ENCODE measurements at places on chromosomes 12 and 14.

GRCh38 chr12:124848621-124849380 lies 14.9 kb downstream of the SCARB1 start:
- DNase-seq: no peak

DNA sequence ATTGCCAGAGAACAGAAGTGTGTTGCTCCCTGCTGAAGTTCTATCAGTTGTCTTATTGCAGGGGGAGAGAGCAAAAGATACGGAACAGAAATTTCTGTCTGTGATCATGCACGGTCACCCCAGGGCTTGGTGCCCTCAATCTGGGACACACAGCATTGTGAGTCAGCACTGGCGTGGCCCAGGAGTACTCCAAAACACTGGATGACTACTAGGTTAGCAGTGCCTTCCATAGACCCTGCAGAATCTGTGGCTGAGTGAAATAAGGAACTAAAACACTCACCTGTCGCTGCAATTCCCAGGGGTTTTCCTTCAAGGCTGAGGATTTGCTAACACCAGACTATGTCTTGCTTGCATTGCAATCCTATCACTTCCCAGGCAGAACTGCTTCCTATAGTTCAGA lies 165.5 kb downstream of the ANO6 start:
- no peak for DNase-seq

DNA sequence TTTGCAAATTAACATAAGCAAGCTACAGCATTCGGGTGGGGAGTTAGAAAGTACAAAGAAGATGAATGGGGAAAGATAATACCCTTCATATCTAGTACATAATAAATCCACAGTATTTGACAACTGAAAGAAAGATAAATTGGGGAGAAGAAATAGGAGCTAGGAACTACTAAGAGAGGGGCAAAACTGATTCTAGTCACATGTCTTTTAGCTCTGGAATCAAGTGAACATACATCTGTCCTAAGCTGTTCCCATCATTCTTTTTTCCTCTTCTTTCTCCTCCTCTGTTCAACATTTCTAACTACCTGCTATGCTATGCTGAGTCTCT lies 15.3 kb upstream of the APOF start:
- no peak for DNase-seq

GRCh38 chr12:49662998-49663843 lies 39.9 kb downstream of the PRPF40B start:
- peak; percentile 75 for DNase-seq

DNA sequence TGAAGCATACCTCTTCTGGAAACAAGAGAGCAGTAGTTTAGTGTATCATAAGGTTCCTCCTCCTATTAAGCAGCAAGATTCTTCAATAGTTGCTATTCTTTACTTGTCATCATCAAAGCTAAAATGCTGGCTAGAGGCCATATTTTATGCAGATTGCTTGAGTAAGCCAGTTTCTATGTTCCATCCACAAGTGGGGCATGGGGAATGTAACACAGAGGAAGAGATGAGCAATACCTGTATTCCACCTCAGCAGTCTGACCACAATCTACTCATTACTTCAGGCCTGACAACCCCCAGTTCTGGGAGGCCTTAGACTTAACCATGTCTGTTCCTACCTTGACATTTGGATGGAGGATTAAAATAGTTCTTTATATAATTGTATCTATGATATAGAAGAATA lies 423.6 kb downstream of the BTG1 start:
- DNase-seq: peak; percentile 21

DNA sequence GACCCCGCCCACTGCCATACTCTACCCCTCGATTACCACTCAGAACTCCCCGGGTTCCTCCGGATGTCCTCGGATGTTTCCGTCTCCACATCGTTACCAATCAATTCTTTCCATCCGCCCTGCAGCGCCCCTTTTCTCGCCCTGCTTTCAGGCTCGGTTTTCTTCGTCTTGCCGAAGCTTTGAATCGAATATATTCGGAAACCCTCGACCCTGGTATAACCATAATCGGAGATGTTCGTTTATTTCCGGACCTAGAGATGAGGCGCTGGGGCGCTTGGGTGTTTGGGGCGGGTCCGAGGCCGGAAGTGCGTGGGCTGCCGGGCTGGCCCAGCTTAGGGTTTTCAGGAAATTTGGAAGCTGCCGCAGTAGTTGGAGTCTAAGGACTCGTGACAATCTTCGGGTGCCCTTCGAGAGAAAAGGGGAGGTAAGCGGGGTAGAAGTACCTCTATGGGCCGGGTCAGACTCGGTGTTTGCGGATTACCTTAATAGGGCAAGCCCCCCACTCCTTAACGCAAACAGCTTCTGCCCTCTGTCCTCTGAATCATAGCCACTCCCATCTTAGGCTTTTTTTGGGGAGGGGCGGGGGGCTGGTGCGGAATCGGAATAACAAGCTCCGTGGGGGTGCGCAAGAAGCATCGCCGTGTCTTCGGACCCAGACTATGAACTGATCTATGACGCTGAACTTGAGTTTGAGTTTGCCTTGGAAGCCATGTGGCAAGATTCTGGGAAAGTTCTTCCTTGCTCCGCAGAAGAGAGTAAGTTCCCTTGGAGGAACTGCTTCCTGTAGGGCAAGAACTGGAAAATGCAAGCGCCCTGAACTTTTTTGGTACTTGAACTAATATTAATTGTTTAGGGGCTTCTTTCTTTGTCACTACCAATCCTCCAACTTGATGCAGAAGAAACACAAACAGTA lies at the start of gene C14orf119:
TSS of gene C14orf119 (plus strand) at position 310 of the 913 bp plus-strand sequence. CDS start 2,154 bp downstream, outside the sequence.
- DNase-seq: peak; percentile 99

GRCh38 chr12:39606712-39607423 lies 12.7 kb downstream of the ABCD2 start:
- no peak for DNase-seq

DNA sequence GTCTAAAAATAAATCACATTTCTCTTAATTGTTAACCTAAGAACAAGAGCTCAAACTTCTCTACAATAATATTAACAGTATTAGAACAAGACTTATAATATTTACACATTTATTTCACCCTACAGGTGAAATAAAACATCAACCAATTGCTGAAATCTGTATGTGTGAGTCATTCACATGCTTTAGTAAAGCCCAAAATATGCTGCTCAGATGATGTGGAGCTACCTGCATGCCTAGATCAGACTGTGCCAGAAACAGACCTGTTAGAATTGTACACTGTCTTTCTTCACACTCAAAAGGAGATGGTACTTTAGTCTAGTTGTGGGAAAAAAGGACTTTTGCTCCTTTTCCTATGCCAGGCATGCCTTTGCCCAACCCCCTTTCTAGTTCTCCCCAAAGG lies 54.7 kb downstream of the RPS6KA5 start:
- no peak for DNase-seq

- no peak for DNase-seq
Observed at GRCh38 chr14:30596935-30597334, 25.2 kb upstream of the SCFD1 start.

GRCh38 chr12:97680751-97681150 lies 218.1 kb downstream of the RMST start:
- no peak for DNase-seq

- no peak for DNase-seq
Observed at GRCh38 chr12:101021911-101022388, 188.1 kb downstream of the SLC5A8 start.

GRCh38 chr12:69464428-69464827 lies 5.8 kb upstream of the FRS2 start:
- no peak for DNase-seq

Measured in stimulated activated CD4-positive, alpha-beta T cell treated with anti-CD3 and anti-CD28 coated beads, Interleukin-1b, Interleukin-23, amount 100 ng/mL, for 48 hours (primary cell).